ENCODE measurements at places on chromosomes 16 and 17.

GRCh38 chr16:24858219-24859041, 12.7 kb downstream of the SLC5A11 start:
- DNase-seq, result no peak

- DNase-seq, result peak; percentile 68
These were observed 33.0 kb upstream of the TMC5 start for GRCh38 chr16:19384656-19385055.

- DNase-seq, result peak; percentile 95
These were observed 114.4 kb downstream of the SEC14L1 start for GRCh38 chr17:77254951-77255825.

GRCh38 chr17:33204701-33205100, 88.4 kb downstream of the ASIC2 start:
- DNase-seq, result no peak

GRCh38 chr17:66737524-66737923, 97.4 kb upstream of the CACNG5 start:
- DNase-seq, result no peak

DNA sequence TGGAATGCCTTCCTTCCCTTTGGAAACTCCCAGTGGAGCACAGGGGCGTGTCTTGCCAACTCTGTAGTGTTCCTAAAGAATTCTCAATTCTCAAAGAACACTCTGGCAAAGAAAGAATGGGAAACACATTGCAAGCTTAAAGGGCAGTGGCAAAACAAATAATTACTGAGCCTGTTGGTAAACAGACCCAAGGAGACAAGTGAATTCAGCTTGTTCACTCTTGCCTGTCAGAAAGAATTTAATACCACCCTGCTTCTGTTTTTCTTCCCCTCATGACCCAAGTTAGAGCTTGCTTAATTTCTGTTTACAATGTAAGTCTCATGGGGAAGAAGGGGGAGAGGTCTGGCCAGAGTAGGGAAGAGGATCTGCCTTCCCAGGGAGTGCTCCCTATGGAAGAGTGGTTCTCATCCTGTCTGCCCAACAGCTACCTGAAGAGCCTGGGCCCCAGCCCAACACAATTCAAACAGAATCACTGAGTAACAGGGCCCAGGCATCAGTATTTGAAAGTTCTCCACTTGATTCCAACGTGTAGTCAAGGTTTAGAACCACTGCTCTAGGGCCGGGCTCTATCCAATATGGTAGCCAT, 386.0 kb downstream of the SLC39A11 start:
- no peak for DNase-seq

- DNase-seq, result no peak
These were observed 475.9 kb downstream of the XYLT1 start for GRCh38 chr16:16994831-16995230.

- DNase-seq, result no peak
These were observed 5.3 kb downstream of the KDM6B start for GRCh38 chr17:7839190-7839875.

GRCh38 chr16:85637808-85638647, 24.9 kb downstream of the GSE1 start:
- DNase-seq, result no peak

GRCh38 chr17:74566132-74566753, 1.1 kb downstream of the CD300H start:
- DNase-seq, result no peak

DNA sequence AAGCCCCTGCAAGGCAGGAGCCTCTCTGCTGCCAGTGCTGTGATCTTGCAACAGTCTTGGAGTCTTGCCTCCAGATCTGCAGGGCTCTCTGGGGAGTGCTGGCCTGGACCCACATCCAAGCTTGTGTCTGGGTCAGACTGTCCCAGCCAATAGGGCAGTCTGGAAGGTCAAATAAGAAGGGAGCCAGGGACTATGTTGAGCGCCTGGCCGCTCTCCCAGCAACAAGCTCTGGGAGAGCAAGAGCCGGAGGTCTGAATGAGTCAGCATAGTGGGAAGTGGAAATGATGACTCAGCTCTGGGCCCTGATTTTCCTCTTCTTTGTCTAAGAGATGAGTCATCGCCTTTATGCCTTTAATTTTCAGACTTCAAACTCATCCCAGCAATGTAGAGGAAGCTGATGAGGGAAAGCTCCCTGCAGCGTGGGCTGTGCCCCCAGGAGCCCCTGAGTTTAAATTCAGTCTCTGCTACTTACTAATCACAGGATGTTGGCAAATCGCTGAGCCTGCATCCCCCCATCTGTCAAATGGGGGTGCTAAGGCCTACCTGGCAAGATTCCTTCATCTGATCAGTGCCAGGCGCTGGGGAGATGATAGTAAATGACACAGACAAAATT, 43.6 kb upstream of the HAPSTR1 start:
- peak; percentile 85 for DNase-seq

DNA sequence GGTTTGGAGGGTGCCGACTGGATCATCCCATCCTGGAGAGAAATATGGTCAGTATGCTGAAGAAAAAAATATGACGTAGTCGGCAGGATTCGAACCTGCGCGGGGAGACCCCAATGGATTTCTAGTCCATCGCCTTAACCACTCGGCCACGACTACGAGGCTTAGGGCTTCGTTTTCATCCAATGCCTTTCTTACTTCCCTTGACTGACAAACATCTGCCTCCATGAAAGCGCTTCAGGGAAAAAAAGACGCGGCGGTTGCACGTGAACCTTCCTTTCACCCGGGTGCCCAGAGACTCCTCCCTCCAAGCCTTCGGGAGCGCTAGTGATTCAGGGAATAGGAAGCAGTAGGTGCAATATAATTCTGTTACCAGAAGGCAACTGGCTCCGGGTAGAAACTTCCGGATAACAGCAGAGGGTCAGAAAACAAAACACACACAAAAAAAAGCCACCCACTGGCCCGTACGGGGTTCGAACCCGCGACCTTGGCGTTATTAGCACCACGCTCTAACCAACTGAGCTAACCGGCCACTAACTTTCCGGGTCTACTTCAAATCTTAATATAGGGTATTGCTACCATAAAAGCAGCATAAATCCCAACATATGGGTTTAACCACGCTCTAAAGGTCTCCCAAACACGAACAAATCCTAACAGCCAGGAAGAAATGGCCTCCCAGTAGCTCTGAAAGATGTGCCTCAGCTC, 16.3 kb upstream of the AURKB start:
- DNase-seq, result no peak

DNA sequence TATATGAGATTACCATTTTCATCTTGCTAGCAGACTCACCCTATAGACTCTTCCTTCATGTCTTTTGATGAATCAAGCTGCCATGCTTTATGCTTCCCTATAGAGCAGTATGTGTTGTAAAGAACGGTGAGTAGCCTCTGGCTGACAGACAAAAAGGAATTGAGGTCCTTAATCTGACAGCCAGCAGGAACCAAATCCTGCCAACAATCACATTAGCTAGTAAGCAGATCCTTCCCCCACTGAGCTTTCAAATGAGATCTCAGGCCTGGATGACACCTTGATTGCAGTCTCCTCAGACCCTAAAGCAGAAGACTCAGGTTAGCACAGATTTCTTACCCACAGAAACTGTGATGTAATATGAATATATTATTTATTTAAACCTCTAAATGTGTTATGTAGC, 577.0 kb downstream of the CDH11 start:
- no peak for DNase-seq

All from keratinocyte (primary cell).